ENCODE measurements at places on chromosomes 4 and X.
A peak's percentile ranks its signal among the peaks of the same experiment; 100 is the strongest.

GRCh38 chr4:33085709-33086108 is 2365.5 kb downstream of the PCDH7 start:
- DNase-seq: no peak

- no peak for DNase-seq
Measured at GRCh38 chr4:21366312-21366711, 582.3 kb downstream of the KCNIP4 start.

GRCh38 chr4:54233697-54234496 is 4.8 kb downstream of the PDGFRA start:
- no peak for DNase-seq

- no peak for DNase-seq
Measured at GRCh38 chr4:57091657-57092162, 18.5 kb downstream of the IGFBP7 start.

DNA sequence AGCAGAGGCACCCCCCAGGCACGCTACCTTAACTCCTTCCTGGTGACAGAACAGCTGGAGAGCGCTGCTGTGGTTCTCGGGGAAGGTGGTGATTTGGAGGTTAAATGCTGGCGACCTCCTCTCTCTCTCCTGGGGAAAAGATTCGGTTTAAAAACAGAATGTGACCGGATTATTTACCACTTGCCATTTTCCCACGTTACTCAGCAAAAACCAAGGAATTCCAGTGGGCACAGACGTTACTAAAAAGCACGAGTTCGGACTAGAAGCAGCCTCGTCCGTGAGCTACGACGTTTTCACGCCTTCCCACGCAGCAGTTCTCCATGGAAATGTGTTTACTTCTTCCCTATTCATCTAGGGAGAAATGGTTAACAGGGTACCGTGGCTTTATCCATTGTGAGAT is 32.3 kb upstream of the C4orf50 start:
- DNase-seq: no peak

DNA sequence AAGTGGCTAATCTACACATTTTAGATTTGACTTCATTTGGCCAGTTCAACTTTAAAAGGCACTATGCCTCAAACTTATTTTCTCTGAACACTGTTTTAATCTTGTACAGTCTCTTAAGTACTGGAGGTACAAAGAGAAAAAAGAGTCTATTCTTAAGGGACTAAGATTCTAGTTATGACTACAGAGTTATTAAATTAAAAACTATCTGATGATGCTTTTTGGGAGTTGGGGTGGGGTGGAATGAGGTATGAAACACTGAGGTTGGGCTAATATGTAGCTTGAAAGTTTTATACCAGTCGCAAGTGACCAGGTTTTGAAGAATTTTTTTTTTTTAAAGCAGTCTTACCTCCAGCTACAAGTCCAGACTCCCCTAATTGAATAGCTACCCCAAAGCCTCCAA is 17.7 kb upstream of the GPR34 start:
- no peak for DNase-seq

GRCh38 chr4:98468709-98469108 is 189.7 kb downstream of the TSPAN5 start:
- no peak for DNase-seq

DNA sequence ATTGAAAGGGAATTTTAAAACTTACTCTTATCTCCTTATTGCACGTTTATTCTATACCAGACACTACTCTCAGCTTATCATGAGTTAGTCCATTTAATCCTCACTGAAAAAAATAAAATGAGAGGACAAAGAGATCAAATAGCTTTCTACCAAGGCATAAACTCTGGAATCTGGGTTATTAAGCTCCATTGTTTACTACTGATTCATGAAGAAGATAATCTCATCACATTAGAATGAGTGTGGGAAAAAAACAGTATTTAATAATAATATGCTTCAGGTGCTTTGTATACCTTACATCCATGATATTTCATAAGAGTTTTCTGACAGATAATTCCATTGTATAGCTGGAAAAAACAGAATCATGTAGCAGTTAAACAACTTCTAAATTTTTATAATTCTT is 1092.6 kb downstream of the TECRL start:
- no peak for DNase-seq

GRCh38 chrX:3815896-3816664 is 102.6 kb upstream of the PRKX start:
- peak; percentile 2 for DNase-seq

GRCh38 chr4:177923888-177924287 is 481.7 kb upstream of the AGA start:
- DNase-seq: no peak

DNA sequence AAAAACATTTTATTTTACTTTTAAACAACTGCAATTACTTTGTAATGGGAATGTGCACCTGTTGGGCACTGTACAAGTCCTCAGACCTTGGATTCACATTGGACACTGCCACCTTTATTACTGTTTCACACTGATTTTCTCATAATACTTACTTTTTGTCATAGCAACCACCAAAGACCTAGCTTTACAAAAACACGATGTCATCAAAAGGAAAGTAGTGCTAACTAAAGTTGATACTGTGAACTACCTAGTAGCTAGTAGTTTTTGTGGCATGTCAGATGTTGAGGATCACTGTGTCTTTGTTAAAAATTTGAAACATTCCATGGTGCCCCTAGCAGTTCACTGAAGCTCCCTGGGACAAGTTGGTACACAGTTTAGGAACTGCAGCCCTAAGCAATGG is 62.9 kb upstream of the HOPX start:
- no peak for DNase-seq

DNA sequence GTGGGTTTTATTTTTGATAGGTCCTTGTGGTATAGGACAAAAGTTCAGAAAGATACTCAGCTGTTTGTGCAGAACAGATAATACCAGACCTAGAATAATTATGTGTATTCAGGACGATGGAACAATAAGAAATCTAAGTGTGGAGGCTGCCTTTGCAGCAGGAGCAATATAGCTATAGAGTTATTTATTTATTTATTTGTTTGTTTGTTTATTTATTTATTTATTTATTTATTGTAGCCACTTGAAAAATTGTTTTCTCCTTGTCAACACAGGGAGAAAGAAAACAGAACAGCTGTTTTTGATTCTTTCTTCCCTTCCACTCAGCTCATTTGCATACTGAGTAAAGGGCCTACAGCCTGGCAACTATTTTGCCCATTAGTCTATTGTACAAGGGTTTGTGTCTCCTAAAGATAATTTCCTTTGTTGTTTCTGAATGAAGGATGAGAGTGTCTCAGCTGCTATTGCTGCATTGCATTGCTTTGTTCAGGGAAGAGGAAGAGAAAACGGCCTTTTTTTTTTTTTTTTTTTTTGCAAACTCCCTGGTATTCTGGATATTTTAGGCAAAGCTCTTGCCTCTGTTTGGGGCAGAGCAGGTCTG is 56.0 kb upstream of the ESX1 start:
- no peak for DNase-seq

DNA sequence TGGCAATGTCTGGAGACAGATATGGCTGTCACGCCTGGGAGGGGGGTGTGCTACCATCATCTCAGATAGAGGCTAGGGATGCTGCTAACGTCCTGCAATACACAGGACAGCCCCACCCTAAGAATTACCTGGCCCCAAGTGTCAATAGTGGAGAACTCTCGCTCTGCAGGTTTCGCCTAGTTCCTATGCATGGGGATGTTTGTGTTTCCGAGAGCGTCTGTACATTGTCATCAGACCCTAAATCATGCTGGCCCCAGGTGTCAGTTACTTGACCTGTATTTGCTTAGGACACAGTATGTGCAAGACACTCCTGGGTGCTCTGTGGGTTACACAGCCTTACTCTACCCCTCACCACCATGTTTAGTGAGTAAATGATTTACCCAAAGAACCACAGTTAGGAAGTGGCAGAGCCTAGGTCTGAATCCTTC is 90.8 kb downstream of the AFF1 start:
- no peak for DNase-seq

DNA sequence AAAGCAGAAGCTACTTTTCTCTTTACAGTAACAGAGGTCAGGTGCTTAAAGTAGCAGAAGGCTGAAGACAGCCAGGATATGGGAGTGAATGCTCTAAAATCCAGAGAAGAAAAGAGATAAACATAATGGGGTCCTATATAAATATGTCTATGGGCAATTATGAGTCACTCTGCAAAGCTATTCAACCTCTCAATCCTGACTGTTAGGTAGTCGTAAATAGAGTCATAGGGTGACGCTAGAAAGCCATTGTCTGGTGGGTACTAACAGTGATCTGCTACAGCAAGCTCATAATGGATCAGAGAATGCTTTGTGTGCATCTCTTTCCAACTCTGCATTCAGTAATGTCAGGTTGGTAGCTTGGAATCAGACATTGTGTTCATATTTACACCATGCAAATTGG is 53.5 kb upstream of the PDE5A start:
- no peak for DNase-seq

DNA sequence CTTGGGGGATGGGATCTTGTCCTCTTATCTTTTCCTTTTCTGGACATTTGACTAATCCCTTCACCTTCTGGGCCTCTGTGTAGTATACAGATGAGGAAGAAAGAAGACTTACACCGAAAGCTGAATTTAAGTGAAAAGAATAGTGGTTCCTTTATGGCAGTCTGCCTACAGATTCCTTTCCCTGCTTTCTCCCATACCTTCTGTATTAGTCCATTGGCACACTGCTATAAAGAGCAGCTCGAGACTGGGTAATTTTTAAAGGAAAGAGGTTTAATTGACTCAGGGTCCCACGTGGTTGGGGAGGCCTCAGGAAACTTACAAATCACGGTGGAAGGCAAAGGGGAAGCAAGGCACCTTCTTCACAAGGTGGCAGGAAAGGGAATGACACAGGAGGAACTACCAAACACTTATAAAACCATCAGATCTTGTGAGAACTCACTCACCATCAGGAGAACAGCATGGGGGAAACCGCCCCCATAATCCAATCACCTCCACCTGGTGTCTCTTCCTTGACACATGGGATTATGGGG is 34.0 kb upstream of the CD38 start:
- no peak for DNase-seq
